Activated naive CD4-positive, alpha-beta T cell treated with anti-CD3 and anti-CD28 coated beads, Interleukin-2, amount 10 ng/mL, durations not matched to agents 7 days and 5 days (primary cell): ENCODE measurements at places on chromosomes 1 and 21.

DNA sequence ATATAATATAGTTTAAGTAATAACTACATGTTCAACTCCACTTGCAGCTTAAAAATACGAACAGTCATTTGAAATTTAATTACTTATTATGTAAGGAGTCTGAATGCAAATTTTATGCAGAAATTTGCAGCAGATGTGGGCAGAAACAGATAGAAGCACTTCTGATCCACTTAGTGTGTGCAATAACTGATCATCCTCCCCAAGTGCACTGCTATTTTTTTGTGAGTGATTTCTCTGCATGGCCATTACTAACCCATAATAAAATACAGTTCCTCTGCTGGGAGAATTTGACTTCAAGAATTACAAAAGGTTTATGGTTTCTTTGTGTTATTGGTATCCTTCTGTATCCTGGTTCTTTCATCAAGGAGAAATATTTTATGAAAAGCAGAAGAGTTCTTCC, 611.5 kb upstream of the RGS18 start:
- H3K4me1 ChIP-seq = no peaks in the 10 kb centered on the region
- no peak overlapping the region for H3K4me3 ChIP-seq
- no peak for DNase-seq
- H3K36me3 ChIP-seq = no peaks in the 10 kb centered on the region
- no peak overlapping the region for H3K27ac ChIP-seq
- H3K27me3 ChIP-seq = no peaks in the 10 kb centered on the region

DNA sequence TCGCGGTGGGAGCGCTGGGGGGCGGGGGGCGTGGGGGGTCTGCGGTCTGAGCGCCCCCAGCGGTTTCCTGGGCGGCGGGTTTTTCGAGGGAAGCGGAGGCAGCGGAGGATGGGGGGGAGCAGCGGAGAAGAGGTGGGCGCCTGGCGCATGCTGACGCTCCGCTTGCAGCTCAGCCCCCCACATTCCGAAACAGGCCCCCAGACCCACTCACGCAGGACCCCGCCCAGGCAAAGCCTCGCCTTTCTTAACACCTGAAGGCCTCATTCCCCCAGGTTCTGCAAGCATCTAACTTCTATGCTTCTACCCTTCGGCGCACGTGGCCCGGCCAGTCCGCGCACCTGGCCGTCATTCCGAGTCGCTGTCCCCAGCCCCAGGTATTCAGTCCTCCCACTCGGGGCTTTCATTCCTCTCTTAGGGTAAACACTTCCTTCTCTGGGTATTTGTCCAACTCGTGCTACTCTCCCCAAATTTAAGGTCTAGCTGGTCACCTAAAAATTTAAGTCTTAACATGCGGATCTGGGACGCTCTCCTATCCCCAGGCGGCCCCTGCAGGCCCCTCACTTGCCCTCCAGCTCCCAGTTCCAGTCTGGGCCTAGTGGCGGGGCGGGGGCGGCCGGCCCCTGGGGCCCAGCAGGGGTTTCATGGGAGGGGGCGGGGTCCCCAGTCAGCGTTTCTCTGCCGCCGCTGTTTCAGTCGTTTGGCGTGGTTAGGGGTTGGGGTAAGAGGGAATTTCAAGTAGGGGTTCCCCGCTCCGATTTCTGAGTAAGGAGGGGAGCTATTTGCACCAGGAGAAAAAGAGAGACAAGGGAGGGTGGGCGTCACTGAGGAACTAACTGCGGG, 2.8 kb upstream of the ZBTB7B start:
- H3K27me3 ChIP-seq = peaks cover 4% of the 10 kb centered on the region
- H3K27ac ChIP-seq = peak overlapping the region; percentile 90
- H3K36me3 ChIP-seq = peaks cover 6% of the 10 kb centered on the region
- peak overlapping the region; percentile 92 for H3K4me3 ChIP-seq

GRCh38 chr21:32940079-32941014, 85.4 kb upstream of the OLIG2 start:
- peaks cover 17% of the 10 kb centered on the region for H3K27me3 ChIP-seq
- no peak overlapping the region for H3K27ac ChIP-seq
- peak; percentile 54 for DNase-seq
- no peak overlapping the region for H3K4me3 ChIP-seq
- H3K4me1 ChIP-seq = peaks cover 4% of the 10 kb centered on the region

GRCh38 chr21:33660406-33660805, 18.1 kb downstream of the ITSN1 start:
- no peaks in the 10 kb centered on the region for H3K4me1 ChIP-seq
- no peaks in the 10 kb centered on the region for H3K36me3 ChIP-seq
- no peak for DNase-seq
- H3K4me3 ChIP-seq = no peak overlapping the region
- peaks cover 5% of the 10 kb centered on the region for H3K27me3 ChIP-seq

GRCh38 chr1:74681001-74681400, 7.4 kb upstream of the ERICH3 start:
- no peak overlapping the region for H3K27ac ChIP-seq
- H3K36me3 ChIP-seq = no peaks in the 10 kb centered on the region
- peaks cover 3% of the 10 kb centered on the region for H3K27me3 ChIP-seq

DNA sequence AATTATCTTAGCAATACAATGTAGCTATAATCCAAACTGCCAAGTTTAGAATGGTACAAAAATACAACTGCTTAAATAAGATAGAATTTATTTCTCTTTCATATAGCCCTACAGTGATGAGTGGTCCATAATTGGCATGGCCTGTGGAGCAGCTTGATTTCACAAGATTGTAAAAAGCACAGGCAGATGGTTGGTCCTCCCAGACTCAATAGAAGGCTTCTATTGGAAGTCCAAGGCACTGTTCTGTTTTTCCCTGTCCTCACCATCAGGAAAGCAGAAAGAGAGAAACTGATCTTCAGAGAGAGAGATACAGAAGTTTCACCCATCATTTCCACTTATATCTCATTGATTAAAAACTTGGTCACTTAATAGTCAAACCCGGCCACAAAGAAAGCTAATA, 1.8 kb upstream of the OR6P1 start:
- no peak overlapping the region for H3K4me3 ChIP-seq
- no peaks in the 10 kb centered on the region for H3K36me3 ChIP-seq
- no peaks in the 10 kb centered on the region for H3K4me1 ChIP-seq
- H3K27me3 ChIP-seq = peaks cover 4% of the 10 kb centered on the region
